ENCODE measurements at places on chromosomes 11 and 22.

- DNase-seq: no peak
These were observed 10.1 kb downstream of the C11orf91 start for GRCh38 chr11:33690290-33691065.

DNA sequence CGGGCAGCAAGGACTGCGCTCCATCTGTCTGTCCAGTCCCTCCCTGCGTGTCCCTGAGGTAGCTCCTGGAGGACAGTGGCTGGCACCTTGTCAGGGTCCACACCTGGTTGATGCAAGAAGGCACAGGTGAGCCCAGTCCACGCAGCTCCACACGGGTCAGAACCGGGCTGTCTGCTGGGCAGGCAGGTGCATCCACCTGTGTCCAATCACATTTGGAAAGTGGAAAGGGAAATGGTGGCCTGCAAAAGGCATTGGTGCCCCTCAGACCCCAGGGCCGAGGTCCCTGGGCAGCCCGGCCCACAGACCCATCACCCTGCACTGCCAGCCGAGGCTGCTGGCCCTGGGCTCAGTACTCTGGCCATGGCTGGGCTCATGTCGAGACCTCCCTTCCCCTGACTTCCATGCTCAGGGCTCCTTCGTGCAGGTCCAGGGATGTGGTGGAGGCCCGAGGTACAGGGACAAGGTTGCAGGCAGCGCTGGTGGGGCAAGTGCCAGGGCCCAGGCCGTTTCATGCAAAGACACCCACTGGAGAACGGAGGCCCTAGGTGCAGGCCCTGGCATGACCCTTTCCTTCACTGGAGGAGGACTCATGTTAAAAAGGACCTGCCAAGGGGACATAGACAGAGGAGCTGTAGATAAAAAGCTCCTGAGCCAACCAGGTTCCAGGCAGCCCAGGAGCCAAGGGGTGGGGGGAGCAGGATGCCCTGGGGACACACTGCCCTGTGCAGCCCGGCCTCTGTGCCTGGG, 38.9 kb upstream of the TH start:
- no peak for DNase-seq

DNA sequence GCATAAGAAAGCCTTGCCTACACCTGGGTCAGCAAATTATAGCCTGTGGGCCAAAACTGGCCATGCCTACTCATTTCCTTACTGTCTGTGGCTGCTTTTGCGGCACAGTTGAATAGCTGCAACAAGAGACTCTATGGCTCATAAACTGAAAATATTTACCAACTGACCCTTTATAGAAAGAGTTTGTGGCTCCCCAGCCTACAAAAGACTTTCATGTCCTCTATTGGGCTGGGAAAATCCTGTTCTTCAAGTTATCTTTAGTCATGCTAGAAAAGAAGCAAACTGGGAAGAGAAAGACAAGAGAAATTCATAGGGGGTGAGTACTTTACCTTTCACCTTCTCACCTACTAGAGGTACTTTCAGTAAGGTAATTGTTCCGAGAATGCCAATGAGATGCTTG, 175.1 kb downstream of the SWAP70 start:
- DNase-seq: no peak

DNA sequence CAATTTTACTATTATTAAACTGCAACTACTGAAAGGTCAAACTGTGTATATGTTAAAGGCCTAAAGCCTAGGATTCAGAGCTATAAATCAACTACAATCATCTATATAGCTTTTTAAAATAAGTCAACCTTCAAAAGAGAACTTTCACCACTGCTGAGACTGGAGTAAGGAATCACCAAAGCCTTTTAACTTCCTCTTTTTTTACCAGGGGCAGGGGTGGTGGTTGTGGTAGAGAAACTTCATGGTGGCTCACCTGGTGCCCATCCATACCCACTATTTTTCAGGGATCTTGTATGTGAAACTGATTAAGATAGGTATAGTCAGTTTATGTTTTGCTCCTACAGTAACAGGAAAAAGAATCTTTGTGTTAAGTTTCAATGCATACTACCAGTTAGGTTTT, 31.5 kb downstream of the TSG101 start:
- no peak for DNase-seq

All from stimulated activated CD8-positive, alpha-beta memory T cell treated with anti-CD3 and anti-CD28 coated beads, Interleukin-12 subunit alpha, Interleukin-12 subunit beta, amount 100 ng/mL, for 4 hours (primary cell).